ENCODE measurements at places on chromosomes 3 and 15.

GRCh38 chr3:176734146-176734545 lies 463.1 kb downstream of the TBL1XR1 start:
- no peak for DNase-seq

DNA sequence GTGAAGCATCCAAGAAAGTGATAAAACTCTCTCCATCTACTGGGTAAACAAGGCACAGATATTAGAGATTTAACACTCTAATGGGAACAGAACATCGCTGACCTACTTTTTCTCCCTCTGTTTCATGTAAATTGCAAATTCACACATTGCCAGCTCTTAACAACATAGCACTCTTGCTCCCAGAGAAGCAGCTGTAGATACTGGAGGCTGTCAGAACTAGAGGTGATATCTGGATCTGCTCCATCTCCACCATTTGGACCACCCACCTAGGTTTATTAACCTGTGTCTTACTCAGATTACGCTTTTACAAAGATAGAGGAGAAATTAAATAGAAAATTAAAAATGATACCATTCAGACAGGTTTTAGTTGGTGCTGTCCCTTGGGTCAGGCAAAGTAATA lies 289.1 kb upstream of the CRBN start:
- no peak for DNase-seq

- DNase-seq: no peak
Measured at GRCh38 chr3:127959041-127959440, 44.0 kb downstream of the KBTBD12 start.

- DNase-seq: peak; percentile 24
Measured at GRCh38 chr3:192449036-192449435, 278.3 kb downstream of the FGF12 start.

DNA sequence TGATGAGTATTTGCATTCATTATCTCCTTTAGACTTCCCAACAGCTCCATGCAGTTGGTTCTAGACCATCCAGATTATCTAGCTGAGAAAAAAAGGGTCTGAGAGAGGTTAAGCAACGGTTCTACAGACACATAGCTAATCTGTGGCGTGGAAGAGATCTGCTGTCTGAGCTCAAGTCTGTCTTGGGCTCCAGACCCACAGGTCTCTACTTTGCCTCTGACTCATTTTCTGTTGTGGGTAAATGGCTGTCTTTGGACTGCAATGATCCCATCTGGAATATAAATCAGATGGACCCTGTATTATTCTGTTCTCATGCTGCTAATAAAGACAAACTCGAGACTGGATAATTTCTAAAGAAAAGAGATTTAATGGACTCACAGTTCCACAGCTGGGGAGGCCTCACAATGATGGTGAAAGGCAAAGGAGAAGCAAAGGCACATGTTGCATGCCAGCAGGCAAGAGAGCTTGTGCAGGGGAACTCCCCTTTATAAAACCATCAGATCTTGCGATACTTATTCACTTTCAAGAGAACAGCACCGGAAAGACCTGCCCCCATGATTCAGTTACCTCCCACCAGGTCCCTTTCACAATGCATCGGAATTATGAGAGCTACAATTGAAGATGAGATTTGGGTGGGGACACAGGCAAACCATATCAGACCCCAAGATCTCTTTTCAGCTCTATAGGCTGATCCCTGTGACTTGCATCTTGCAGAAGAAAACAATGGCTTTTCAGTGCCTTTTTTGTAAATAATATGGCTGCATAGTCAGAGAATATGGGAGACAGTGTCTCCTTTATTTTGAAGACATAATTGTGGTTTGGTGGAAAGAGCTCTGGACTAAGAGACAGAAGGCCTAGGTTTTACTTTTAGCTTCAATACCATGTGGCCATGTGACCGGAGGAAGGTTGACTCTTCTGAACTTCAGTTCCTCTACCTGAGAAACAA lies 24.7 kb downstream of the CEMIP start:
- no peak for DNase-seq

DNA sequence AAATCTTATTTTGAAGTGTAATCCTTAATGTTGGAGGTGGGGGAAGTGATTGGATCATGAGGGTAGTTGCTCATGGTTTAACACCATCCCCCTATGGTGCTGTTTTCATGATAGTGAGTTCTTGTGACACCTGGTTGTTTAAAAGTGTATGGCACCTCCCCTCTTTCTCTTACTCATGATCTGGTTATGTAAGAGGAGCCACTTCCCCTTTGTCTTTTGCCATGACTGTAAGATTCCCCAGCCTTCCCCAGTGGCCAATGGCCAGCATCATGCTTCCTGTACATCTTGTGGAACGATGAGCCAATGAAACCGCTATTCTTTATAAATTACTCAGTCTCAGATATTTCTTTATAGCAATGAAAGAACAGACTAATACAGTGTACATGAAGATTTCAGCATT lies 39.8 kb upstream of the GMNC start:
- DNase-seq: peak; percentile 8

DNA sequence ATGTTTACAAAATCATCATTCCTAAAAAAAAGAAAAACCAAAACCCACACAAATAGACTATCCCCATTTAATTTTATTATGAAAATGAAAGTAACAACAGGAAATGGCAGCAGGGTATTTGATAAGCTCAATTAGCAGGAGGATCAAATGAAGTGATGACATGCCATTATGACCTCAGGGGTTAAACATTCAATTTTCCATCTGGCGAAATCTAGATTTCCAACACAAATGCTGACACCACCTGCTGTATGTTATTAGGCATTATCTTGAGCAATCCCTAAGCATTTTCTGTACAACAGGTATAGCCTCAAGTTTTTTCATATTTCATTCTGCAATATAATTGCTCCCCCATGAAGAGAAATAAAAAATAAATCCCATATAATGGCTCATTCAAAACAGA lies 57.1 kb downstream of the SHQ1 start:
- peak; percentile 5 for DNase-seq

- DNase-seq: no peak
Measured at GRCh38 chr3:115943579-115943978, 320.3 kb downstream of the GAP43 start.

DNA sequence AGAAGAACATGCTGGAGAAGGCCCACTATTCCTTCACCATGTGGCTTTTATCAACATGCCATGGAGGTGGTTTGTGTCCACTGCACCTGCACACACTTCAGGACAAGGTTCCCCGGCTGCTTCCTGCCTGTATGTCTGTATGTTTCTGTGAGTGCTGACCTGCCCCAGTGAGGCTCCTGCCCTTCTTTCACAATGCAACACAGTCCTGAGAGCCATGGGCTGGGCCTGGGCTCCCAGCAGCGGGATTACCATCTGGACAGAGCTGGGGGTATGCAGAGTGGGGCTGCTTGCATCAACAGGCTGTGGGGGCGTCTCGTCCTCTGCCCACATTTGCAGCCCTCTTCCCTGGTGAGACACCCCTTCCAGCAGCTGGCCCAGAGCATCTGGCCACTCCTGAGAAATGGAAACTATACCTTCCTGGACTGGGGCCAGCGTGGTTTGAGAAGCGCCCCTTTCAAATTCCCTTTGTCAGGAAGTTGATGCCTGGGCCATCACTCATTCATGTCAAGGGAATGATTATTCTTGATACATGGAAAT lies 29.3 kb upstream of the C15orf39 start:
- no peak for DNase-seq

- DNase-seq: peak; percentile 36
Measured at GRCh38 chr3:105360003-105360402, 6.7 kb upstream of the ALCAM start.

DNA sequence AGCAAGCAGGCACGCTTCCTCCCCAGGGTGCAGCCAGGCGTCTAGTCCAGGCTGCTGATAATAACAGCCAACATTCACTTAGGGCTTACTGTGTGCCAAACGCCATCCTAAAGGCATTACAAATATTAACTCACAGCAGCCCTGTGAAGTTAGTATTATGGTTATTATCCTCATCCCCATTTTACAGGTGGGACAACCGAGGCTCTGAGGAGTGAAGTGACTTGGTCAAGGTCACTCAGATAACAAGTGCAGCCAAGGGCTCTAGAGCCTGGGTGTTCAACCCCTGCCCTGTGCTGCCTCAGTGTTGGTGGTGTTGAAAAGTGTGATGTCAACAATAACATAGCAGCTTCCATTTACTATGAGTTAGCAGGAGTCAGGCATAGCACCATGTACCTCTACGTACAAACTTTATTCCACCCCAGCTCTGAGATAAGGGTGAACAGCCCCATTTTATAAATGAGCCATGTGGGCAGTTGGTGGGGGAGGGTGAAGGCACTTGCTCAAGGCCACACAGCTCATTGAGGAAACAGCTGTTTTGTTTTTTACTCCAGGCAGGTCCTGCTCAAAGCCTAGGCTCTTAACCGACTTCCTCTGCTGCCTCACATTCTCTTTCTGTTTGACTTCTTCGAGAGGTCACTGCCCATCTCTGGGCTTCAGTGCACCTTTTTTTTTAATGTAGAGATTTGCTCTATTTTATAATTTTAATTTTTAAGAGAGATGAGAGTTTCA lies 24.0 kb upstream of the TRH start:
- no peak for DNase-seq

GRCh38 chr3:196778755-196779154 lies 39.1 kb downstream of the PAK2 start:
- DNase-seq: peak; percentile 80

GRCh38 chr3:12394569-12395271 lies 89.6 kb upstream of the TSEN2 start:
- DNase-seq: no peak

DNA sequence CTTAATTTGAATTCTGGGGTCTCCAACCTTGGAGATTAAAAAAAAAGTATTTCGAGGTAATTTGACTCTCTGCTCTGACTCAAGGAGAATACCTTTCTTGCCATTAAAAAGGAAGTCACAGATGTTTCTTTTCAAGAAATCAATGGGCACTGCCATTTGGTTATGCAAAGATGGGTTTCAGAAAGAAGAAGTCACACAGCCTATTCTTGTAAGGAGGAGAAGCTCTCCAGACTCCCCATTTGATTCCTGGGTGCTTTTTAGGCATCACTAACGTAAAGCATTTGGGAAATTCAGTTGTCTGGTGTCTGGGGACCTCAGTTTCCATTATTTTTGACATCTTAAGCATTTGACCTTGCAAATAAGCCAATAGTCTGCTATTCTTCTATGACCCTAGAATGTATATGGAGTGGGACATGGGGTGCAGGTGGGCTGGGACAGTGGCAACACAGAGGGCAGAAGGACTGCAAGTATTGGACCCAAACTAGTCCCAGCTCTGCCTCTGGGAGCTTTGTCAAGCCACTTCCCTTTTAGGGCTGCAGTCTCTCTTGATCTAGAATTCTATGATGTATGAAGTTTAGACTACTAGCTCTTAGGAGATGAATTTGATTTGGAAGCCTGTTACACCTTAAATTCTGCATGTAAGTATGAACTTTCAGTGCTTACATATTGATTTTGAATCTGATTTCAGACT lies 27.8 kb downstream of the IL5RA start:
- no peak for DNase-seq

GRCh38 chr3:71994203-71994602 lies 209.3 kb upstream of the PROK2 start:
- DNase-seq: no peak

GRCh38 chr15:96737408-96737807 lies 406.9 kb downstream of the NR2F2 start:
- DNase-seq: no peak

GRCh38 chr3:42891042-42891441 lies 14.9 kb upstream of the ZNF662 start:
- DNase-seq: no peak

DNA sequence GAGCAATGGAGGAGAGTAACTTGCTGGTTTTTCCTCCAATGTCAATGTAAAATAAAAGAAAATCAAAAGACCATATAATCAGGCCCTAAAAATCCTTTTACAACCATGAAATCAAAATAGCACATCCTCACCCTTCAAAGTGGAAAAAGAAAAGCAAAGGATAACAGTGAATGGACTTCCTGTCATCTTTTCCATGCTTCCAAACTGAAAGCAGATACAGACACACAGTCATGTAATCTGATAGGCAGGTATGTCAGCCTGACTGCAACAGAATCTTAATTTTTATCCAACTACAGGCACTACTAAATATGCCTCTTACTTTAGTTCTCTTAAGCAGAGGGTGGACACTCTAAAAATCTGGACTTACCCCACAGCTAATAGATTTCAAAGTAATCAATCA lies 27.8 kb upstream of the IGDCC4 start:
- DNase-seq: no peak

DNA sequence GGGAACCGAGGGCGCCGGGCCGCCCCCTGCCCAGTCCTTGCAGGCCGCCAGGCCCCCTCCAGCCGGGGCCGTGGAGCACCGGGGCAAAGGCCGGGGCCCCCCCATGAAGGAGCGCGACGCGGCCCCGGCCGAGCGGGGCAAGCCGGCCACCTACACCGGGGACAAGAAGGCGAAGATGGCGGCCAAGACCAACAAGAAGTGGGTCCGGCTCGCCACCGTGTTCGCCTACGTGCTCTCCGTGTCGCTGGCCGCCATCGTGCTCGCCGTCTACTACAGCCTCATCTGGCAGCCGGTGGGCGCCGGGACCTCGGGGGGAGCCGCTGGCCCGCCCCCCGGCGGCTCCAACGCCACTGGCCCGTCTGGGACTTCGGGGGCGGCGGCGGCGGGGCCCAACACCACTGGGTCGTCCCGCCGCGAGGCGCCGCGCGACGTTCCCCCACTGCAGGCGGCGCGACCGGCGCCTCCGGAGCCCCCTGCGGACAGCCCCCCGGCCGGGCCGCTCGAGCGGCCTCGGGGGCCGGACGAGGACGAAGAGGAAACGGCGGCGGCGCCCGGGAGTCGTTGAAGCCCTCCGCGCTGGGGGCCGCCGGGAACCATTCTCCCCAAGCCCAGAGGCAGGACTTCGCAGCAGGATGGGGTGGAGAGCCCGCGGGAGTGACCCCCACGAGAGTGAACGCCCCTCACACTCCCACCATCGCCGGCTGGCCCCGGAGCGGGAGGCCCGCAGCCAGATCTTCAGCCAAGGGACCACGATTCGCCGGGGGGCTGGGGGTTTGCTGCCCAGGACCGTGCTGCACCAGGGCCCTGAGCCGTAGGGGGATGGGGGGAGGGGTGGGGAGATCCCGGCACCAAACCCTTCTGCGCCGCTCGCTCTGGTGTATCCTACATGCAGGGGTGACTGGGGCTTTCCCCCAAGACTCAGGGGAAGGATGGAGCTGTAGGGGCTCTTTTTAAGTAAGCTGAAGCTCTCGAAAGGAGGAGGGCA lies 753 bp downstream of the INAFM2 start:
- DNase-seq: no peak

GRCh38 chr3:177498037-177498857 lies 301.0 kb upstream of the TBL1XR1 start:
- no peak for DNase-seq

DNA sequence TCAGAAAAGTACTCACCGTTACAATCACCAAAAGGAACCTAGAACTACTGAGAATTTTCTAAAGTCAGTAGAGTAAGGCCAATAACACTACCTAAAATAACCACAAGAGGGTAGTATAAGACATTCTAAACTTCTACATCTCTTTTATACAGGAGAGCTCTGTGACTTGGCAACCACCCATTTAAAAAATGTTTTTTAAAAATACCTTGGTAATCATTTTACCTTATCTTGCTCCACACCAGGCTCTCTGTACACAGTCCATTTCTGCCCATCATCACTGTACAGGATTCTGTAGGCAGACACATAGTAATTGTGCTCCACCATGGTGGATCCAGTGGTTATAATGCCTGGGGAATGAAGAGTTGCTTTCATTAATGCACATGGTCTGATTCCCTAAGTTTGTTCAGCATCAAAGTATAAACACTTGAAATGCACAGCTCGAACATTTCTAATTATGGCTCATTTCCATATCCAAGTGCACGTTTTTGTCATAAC lies 54.5 kb downstream of the ST3GAL6 start:
- DNase-seq: peak; percentile 74

- DNase-seq: no peak
Measured at GRCh38 chr3:106004826-106005225, 136.0 kb upstream of the CBLB start.

- DNase-seq: no peak
Measured at GRCh38 chr3:8658306-8659212, 14.0 kb upstream of the SSUH2 start.

- no peak for DNase-seq
Measured at GRCh38 chr3:64449026-64449425, 223.8 kb upstream of the PRICKLE2 start.

All from ELR (cell line).